ENCODE measurements at places on chromosomes 2 and 18.

- DNase-seq: no peak
Observed at GRCh38 chr18:48621815-48622555, 83.2 kb downstream of the CTIF start.

GRCh38 chr2:138565230-138565598 lies 63.6 kb downstream of the SPOPL start:
- no peak for DNase-seq

DNA sequence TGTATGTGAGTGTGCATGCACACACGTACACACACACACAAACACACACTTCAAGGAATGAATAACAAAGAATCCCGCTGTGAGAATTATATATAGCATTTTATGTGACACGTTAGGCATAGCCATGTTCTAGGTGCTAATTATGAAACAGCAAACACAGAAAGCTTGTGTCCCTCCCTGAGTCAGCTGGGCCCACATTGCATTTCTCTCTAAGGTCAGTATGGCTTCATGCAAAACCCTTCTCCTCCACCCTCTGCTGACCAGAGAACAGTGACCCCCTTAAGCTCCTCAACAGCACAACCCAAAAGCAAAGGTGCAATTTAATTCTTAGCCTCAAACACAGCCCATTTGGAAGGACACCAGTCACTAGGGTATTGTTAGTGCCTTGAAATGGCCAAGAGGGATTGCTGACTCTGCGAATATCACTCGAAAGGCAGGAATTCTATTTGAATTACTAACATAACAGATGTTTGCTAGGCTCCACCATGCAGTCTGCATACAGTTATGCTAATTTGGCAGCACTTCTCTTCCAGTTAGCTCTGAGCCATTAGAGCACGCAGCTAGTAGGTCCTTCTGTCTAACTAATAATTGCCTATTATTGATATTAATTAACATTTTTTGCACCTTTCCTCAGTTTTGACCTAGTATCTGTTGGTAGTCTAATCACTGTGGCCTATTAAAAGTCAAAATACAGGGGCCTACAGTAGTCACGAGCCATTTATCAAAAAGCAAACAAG lies 149.0 kb downstream of the LNPK start:
- DNase-seq: no peak

GRCh38 chr2:7930800-7931635 lies 750.8 kb upstream of the ID2 start:
- DNase-seq: no peak

DNA sequence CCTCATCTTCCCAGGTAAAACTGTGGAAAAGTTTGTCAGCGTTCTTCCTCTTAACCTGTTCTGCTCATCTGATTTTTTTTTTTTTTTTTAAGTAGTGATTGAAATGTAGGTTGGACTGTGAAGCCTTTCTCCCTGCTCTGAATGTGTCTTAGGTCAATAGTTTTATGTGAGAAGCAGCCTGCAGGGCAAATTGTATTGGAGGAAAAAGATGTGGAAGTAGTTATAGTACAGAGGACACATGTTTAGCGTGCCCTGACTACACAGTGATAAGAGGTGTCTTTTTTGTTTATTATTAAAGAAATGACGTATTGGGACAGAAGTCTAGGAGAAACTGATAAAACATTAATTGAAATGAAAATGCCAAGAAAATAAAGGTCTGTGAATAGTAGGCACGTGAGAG lies 1.5 kb downstream of the MTA3 start:
- no peak for DNase-seq

DNA sequence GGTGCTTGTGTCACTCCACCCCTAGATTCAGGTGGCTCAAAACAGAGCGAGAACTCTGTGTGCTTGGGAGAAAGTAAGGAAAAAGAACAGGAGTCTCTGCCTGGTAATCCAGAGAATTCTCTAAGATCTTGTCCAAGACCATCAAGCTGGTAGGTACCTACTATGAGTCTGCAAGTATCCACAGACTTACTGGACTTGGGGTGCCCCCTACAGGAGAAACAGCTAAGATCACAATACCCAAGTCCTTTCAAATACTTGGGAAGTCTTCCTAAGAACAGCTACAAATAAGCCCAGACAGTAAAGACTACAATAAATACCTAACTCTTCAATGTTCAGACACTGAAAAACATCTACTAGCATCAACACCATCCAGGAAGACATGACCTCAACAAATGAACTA lies 1143.6 kb upstream of the ACVR2A start:
- no peak for DNase-seq

- no peak for DNase-seq
Observed at GRCh38 chr2:64650722-64651338, 2.9 kb downstream of the SERTAD2 start.

- no peak for DNase-seq
Observed at GRCh38 chr18:74529811-74530583, 4.3 kb upstream of the CNDP1 start.

Data from HS-5 (cell line).